ENCODE measurements at places on chromosomes 6 and 20.

- DNase-seq = no peak
These were observed 182.5 kb downstream of the MAFB start for GRCh38 chr20:40506537-40506939.

DNA sequence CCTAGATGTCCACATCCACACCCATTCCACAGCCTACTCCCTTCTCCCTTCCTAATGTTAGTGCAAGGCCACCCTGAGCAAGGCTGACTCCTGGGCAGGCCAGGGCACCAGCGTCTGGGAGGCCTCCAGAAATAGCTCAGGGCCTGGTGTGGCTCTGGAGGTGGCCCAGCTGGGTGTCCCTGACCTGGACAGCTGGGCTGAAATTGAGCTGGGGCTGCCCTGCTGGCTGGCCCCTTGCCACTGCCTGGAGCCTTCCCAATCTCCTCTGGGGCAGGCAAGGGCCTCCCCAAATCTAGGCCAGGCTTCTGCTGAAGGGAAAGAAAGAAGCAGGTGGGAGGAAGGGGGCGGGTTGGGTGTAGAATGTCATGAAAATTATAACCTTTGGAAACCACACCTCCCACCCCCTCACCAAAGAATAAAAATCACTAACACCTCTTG is 2.1 kb downstream of the FAM110A start:
- no peak for DNase-seq

DNA sequence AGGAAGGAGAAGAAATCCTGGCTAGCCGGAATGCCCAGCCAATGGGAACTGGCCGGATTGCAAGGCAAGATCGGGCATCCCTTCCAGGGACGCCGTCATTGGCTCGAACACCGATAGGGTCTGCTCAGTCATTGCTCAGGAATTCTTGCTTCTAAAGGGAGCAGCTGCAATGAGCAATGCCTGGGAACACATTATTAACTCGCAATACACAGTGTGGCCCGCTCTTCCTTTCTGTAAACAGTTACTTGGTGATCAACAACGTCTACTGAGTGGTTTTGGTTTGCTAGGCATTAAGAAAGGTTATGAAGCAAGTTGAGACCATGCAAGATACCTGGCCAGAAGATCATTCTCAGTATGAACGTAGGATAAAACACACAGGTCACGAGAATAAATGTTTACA is 165.4 kb upstream of the CITED2 start:
- no peak for DNase-seq

- no peak for DNase-seq
These were observed 472.1 kb upstream of the RNF217 start for GRCh38 chr6:124490122-124490521.

GRCh38 chr20:13996265-13996664 is 949 bp downstream of the MACROD2 start:
- no peak for DNase-seq
